ENCODE measurements at places on chromosomes 7 and 10.

DNA sequence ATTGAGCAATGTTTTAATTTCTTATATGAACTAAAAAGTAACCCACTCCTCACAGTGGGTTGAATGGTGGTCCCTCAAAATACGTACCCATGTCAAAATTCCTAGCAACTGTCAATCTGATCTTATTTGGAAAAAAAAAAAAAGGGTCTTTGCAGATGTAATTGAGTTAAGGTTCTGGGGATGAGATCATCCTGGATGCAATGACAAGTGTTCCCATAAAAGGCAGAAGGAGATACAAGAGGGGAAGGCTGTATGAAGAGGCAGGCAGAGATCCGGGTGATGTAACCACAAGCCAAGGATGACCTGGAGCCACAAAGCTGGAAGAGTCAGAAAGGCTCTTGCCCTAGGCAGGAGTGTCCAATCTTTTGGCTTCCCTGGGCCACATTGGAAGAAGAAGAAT is 516.3 kb upstream of the MKI67 start:
- DNase-seq: no peak

DNA sequence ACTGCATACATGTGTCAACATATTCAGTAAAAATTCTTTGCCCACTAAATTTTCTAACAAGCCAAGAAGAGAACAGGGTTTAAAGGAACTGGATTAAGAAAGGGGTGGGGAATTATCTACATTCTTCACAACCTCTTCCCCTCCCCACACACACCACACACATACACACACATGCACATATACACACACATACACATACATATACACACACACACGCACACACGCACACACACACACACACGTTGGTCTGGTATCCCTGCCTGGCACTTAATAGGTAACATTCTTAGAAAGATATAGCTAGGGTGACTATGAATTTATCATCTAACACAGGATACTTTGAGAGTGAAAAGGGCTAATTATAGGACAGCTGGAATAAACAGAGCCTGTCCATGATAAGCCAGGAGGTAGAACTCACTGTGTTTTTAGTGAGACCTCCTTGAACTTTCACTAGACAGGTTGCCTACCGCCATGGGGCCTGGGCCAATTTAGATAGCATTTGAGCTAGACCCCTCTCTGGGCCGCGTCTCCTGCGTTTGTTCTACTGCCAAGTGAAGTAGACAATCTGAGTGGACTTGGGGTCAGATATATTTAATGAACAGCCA is 33.1 kb upstream of the EPC1 start:
- DNase-seq: no peak

GRCh38 chr10:106680061-106680460 is 484.4 kb downstream of the SORCS1 start:
- no peak for DNase-seq

DNA sequence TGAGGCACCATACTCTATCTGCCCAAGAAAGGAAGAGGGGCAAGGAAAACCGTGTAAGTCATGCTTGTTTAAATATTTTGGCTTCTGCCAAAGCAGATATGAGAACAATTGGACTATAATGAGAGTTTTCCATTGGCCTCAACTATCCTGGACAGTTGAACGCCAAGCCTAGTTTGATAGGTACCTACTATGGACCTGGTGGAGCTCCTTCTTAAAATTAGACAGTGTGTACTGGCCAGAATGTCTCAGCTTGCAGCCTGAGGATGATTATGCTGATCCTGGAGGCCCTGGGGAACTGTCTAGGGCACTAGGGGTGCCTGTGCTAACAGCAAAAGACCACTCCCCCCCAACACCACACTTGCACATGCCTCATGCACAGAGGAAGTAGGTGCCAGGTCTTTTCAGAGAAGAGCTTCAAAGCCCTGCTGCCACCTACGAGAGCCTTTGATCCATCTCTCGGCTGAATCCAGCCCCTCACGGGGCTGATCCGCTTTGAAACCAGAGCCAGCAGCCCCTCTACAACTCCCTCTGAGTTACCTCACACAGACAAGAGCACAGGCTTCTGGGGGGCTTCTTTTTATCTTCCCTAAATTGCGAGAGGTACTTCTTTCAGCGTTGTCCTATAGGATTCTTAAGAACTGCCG is 473.8 kb upstream of the GALNT17 start:
- no peak for DNase-seq

- no peak for DNase-seq
Measured at GRCh38 chr7:16433568-16434122, 12.3 kb upstream of the CRPPA start.

GRCh38 chr7:92843034-92843760 is 6.8 kb upstream of the CDK6 start:
- DNase-seq: no peak

- DNase-seq: no peak
Measured at GRCh38 chr7:34207810-34208209, 302.5 kb downstream of the BMPER start.

- DNase-seq: no peak
Measured at GRCh38 chr7:149724661-149725425, 48.5 kb downstream of the ZNF467 start.

- no peak for DNase-seq
Measured at GRCh38 chr10:11057994-11058393, 40.3 kb downstream of the CELF2 start.

- DNase-seq: peak; percentile 79
Measured at GRCh38 chr7:33040803-33041516, 21.6 kb downstream of the NT5C3A start.

- DNase-seq: peak; percentile 10
Measured at GRCh38 chr10:16944986-16945385, 127.8 kb upstream of the RSU1 start.

DNA sequence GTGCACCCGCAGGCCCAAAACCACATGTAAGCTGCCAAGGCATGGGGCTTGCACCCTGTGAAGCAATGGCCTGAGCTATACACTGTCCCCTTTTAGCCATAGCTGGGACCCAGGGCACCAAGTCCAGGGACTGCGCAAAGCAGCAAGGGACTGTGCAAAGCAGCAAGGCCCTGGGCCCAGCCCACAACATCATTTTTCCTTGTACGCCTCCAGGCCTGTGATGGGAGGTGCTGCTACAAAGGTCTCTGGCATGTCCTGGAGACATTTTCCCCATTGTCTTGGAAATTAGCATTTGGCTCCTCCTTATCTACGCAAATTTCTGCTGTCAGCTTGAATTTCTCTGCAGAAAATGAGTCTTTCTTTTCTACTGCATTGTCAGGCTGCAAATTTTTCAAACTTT is 24.8 kb downstream of the ARHGAP19 start:
- DNase-seq: no peak

DNA sequence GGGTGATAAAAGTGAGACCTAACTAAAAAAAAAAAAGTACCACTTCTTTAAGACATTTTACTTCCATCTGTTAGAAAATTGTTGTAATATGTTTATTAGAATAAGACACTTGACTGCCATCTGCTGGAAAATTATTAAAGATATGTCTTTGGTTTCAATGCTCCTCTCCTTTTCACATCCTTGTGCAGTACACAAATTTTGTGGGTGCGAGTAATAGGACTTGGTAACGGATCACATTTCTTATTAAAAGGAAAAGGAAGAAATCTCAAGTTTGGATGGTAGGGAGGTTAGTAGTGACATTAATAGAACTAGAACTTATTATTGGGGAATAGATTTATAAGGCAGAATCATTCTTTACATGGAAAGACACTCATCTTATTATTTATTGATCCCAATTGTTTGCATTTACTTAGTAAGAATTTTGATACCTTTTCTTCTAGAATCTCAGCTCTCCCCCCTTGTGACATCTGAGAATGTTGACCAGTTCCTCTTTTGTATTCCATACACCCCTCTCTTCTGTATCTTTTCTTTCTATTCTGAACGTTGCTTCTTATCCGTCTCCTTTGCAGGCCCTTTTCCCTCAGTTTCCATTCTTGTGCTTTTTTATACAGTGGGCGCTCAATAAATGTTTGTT is 43.0 kb upstream of the RPA3 start:
- peak; percentile 52 for DNase-seq

GRCh38 chr10:97515271-97515978 is 16.7 kb downstream of the UBTD1 start:
- no peak for DNase-seq

- no peak for DNase-seq
Measured at GRCh38 chr10:118394301-118395200, 52.4 kb upstream of the FAM204A start.

DNA sequence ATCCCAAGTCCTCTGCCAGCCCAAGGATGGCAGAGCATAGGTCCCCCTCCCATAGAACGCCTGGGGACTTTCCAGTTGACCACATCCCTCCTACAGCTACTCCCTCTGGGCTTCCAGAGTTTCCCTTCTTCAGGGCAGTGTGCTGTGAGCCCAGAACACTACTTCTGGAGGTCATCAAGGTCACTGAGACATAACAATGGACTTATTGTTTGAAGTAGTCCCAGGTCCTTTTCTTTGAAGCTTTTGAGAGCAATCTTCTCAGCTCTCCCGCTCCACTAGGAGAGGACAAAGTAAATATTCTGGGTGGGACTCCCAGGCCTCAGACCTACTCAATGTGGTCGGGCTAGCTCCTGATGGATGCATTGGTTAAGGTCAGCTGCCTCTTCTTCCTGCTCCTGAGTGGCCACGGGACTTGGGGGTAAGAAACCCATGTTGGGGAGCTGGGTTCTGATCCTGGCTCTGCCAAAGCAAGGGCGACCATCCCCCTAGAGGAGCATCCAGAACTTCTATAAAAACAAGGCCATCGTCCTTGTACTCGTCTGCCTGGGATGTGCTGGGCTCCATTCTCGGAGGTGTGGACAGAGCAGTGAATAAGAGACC is 83.5 kb upstream of the DDC start:
- no peak for DNase-seq

GRCh38 chr7:46033592-46033991 is 112.5 kb upstream of the IGFBP3 start:
- DNase-seq: no peak

- DNase-seq: no peak
Measured at GRCh38 chr10:52092390-52092789, 221.7 kb upstream of the DKK1 start.

DNA sequence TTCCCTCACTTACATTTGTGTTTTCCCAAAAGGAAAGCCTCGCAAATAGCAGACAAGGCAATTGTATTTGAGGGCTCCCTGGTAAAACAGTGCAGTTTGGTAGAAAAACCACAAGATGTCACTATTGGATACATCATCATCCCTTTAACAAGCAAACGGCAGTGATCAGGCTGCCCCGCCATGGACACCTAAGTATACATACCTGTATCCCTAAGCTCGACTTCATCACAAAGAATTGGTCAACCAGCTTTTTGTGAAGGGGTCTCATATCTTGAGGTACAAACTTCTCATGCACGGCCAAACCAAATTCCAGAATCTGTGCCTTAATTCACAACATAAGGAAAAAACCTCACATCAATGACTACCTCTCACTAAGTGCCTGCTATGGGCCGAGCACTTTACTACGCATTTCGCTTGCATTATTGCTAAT is 179.5 kb upstream of the IMMP2L start:
- peak; percentile 49 for DNase-seq

DNA sequence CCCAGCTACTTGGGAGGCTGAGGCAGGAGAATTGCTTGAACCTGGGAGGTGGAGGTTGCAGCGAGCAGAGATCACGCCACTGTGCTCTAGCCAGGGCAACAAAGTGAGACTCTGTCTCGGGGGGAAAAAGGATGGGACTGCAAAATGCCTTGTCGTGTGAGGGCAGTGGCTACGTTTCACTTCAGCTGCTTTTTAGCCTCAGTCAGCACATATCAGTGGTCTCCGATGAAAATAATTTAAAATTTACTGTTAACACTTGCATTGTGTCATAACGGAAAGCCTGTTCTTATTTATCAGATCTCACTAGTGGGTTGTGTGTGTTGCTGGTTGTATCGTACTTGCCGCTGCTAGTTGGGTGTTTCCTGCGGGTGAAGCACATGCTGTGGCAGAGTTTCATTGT is 61.9 kb downstream of the RBM33 start:
- no peak for DNase-seq

- DNase-seq: no peak
Measured at GRCh38 chr7:135771051-135771450, 22.4 kb upstream of the FAM180A start.

DNA sequence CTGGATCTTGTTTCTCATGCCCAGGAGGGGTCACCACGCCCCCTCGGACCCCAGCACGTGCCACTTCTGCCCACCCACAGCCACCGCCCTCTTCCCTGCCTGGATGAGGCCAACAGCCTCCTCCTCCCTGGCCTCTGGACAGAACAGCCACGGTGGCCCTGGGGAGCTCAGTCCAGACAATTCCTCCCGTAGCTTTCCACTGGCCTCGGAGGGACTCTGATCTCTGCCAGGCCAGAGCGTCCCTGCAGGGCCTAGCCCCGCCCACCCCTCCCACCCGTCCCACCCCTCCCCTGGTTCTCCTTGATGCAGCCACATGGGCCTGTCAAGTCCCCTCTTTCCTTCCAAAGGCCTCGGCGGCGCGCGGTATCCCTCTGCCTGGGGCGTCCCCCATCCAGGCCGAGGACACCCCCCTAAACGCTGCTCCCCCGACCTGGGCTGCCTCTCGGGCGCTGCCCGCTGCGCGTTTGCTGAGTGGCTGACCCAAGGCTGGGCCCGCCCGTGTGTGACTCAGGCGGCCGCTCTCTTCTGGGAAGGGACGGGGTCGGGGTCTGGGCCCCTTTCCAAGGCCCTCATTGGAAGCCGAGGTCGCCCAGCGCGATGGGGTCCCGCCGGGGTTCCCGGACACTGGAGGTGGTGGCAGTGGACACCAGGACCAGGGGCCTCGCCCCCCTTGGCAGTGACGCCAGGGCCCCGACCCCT is 557 bp downstream of the TMEM120A start:
- DNase-seq: peak; percentile 9

DNA sequence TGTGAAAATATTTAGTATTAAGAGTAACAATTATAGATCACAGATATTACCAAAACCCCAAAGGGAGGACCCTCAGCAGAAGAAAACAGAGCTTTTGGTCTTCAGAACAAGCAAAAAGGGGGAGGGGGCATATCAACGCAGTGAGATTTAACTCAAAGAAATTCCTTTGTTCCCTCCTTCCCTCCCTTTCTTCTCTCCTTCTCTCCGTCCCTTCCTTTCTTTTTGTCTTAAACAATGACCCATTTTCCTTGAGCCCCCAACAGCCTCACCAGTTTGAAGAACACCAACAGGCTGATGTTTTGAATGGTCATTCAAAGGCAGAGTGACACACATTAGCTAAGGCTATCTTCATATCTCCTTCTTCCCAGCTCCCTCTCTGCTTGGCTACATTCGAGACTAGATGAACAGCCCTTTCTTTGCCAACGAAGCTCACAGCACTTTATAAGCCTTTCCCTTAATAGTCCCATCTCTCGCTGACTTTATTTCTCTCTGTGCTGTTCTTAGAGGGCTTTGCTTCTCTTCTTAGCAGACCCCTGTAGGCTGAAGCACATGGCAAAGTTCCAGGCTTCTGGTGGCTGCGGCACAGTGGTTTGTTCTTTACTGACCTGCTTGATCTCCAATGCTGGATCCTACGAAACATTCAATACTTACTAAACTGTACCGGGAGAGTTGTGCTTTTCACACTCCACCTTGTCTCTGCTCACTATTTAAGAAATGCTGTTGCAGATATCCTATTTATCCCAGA is 75.6 kb upstream of the KCNIP2 start:
- DNase-seq: no peak
